CD4-positive, alpha-beta T cell (primary cell): ENCODE measurements at places on chromosomes 1 and 21.

DNA sequence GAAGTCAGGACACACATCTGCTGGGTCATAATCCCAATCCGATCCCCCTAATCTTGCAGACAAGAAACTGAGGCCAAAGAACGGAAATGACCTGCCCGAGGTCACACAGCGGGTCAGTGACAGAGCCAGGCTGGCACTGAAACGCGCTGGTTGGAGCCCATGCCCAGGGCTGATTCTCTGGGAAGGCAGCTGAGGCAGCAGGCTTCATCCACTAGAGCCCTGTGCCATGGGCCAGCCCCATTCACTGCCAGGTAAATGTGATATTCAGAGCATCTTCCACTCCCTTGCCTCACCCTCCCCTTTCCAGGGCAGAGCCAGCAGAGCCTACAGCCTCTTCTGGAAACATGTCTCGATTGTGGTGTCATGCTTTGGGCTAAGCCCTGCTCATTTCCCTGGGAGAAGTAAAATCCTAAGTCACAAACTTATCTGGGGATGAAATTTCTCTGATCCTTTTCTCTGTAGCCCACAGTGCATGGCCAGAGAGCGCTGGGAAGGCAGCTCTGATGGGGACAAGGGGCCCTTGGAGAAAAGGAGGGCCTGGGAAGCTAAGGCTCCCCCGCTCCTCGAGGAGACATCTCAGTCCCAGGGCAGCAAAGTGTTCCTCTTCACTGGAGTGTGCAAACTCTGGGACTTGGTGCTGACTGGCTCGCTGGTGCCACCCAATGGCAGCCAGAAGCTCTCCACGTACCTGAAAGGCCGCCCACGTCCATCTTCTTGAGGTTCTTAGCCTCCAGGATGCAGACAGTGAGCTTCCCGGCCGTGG lies 110.4 kb downstream of the SYT2 start:
- H3K27me3 ChIP-seq, result no peaks in the 10 kb centered on the region
- H3K4me3 ChIP-seq, result no peak overlapping the region
- H3K27ac ChIP-seq, result no peak overlapping the region
- DNase-seq, result peak; percentile 38

- no peak overlapping the region for H3K4me3 ChIP-seq
- no peaks in the 10 kb centered on the region for H3K27me3 ChIP-seq
- H3K36me3 ChIP-seq, result no peaks in the 10 kb centered on the region
- no peak for DNase-seq
- H3K4me1 ChIP-seq, result no peaks in the 10 kb centered on the region
Measured at GRCh38 chr1:58155418-58156123, 391.0 kb downstream of the OMA1 start.

DNA sequence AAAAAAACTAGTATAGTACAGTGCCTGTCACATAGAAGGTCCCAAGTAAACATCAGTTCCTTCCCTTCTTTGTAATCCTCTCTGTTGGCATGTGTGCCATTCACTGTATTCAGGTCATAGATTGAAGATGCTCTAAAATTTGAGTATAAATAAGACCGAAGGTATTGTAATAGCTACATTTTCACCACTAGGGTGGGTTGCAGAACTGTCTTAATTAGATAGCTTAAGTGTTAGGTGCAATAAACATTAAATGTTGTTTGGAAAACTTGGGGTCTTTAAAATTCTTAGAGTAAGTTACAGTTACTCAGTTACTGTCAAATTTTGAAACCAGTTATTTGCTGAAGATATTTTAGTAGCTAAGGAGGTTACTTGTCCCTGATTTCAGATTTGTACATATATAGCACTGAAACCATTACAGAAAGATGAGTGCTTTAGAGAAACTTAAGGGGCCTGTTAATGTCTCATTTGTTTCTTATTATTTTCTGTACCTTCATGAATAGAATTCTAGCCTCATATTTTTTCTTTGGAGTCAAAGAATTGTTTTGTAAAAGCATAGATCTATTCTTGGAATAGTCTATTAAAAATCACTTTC lies 24.3 kb downstream of the PER3 start:
- H3K36me3 ChIP-seq, result peaks cover 23% of the 10 kb centered on the region
- no peak overlapping the region for H3K4me3 ChIP-seq
- no peaks in the 10 kb centered on the region for H3K4me1 ChIP-seq

DNA sequence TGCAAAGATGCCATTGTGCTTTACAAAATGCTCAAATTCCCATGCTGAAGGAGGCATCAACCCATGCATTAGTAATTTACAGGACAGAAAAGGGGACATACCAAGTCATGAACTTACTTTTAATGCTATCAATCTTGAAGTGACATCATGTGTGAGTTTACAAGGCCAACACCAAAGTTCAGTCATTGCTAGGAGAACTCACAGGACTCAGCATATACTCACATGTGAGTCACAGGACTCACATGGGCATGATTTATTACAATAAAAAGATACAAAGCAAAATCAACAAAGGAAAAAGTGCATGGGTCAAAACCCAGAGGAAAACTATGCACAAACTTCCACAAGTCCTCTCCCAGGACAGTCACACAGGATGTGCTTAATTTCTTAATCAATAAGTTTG lies 1656.0 kb downstream of the MRPL39 start:
- no peaks in the 10 kb centered on the region for H3K27me3 ChIP-seq
- no peaks in the 10 kb centered on the region for H3K36me3 ChIP-seq
- no peaks in the 10 kb centered on the region for H3K4me1 ChIP-seq
- H3K4me3 ChIP-seq, result no peak overlapping the region
- H3K27ac ChIP-seq, result no peak overlapping the region
- DNase-seq, result no peak
